Ovary (tissue), 10 donors: ENCODE measurements at places on chromosomes 5 and 9. TPM values are rescaled to one million over a fixed set of nuclear protein-coding genes. Genes with fewer than 3 reads are reported as not detected.

DNA sequence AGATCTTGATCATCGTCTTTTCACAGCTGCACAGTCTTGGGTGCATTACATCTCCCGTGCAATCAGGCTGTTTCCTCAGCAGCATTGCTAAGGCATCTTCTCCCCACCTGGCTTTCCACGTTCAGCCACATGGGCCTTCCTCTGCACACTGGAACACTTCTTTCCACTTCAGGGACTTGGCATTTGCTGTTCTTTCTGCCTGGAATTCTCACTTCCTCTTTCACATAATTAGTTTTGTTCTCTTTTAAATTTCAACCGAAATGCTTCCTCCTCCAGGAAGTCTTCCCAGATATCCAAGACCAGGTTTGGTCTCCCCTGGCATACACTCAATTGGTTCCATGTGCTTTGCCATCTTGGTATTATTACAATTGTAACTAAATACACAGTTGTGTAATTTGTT lies 43.8 kb downstream of the WHRN start:
- no peaks in the 10 kb centered on the region for H3K36me3 ChIP-seq
- no peak for DNase-seq
- no peak overlapping the region for H3K4me3 ChIP-seq
- H3K27me3 ChIP-seq: no peaks in the 10 kb centered on the region

- H3K4me3 ChIP-seq: peak overlapping the region; percentile 36
- no peak overlapping the region for H3K27ac ChIP-seq
- no peak for DNase-seq
- no peaks in the 10 kb centered on the region for H3K36me3 ChIP-seq
Measured at GRCh38 chr5:77629509-77630113, 8.9 kb downstream of the OTP start.

DNA sequence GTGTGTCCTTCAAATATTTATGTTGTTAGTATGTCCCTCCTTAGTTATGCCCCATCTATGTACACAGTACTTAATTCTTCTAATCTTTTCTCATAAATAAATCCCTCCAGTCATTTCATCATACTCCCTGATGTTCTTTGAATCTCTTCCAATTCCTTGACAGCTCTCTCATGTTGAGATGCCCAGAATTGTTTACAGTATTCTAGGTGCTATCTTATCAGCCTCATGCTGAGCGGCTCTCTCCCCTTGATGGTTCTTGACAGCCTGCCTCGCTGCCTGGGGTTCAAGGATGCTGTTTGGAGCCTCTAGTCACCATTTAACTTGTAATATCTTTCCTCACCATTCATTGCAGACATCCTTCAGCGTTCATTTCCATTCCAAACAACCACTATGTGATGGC lies 799.2 kb downstream of the BRINP1 start:
- no peak overlapping the region for H3K27ac ChIP-seq
- no peaks in the 10 kb centered on the region for H3K4me1 ChIP-seq
- H3K27me3 ChIP-seq: no peaks in the 10 kb centered on the region
- no peak for DNase-seq
- no peaks in the 10 kb centered on the region for H3K36me3 ChIP-seq
- H3K4me3 ChIP-seq: no peak overlapping the region

- no peak for DNase-seq
- H3K27ac ChIP-seq: no peak overlapping the region
- no peaks in the 10 kb centered on the region for H3K4me1 ChIP-seq
- no peak overlapping the region for H3K4me3 ChIP-seq
Measured at GRCh38 chr9:78858266-78858665, 561.3 kb downstream of the PSAT1 start.

- no peak for DNase-seq
- no peak overlapping the region for H3K27ac ChIP-seq
- no peaks in the 10 kb centered on the region for H3K36me3 ChIP-seq
- no peak overlapping the region for H3K4me3 ChIP-seq
- no peaks in the 10 kb centered on the region for H3K4me1 ChIP-seq
Measured at GRCh38 chr5:125012727-125013451, 266.4 kb upstream of the ZNF608 start.

SEMA6A gene
- 5.7 TPM for total RNA-seq

- no peaks in the 10 kb centered on the region for H3K27me3 ChIP-seq
- no peak overlapping the region for H3K4me3 ChIP-seq
- H3K36me3 ChIP-seq: no peaks in the 10 kb centered on the region
Measured at GRCh38 chr9:4894076-4894475, 91.0 kb upstream of the JAK2 start.

SOX30 gene
- not detected for total RNA-seq

- H3K4me1 ChIP-seq: peaks cover 6% of the 10 kb centered on the region
- no peaks in the 10 kb centered on the region for H3K36me3 ChIP-seq
- no peak overlapping the region for H3K27ac ChIP-seq
- no peaks in the 10 kb centered on the region for H3K27me3 ChIP-seq
- no peak for DNase-seq
- no peak overlapping the region for H3K4me3 ChIP-seq
Measured at GRCh38 chr5:132797651-132798050, 15.5 kb upstream of the SOWAHA start.

GZMA gene
- total RNA-seq: 0.51 TPM

- no peaks in the 10 kb centered on the region for H3K4me1 ChIP-seq
- H3K27me3 ChIP-seq: no peaks in the 10 kb centered on the region
- no peak overlapping the region for H3K27ac ChIP-seq
- H3K36me3 ChIP-seq: no peaks in the 10 kb centered on the region
- no peak for DNase-seq
Measured at GRCh38 chr5:113487416-113487780, 855 bp downstream of the MCC start.

GFRA3 gene
- 0.38 TPM for total RNA-seq
